NCI-H1436 treated with DMSO at 0.1 percent for 48 hours (cell line): ENCODE measurements at places on chromosomes 13 and 19.

GRCh38 chr19:35352448-35353304 lies 5.0 kb downstream of the FFAR1 start:
- DNase-seq: peak; percentile 22

- no peak for DNase-seq
Observed at GRCh38 chr19:611481-611868, 21.8 kb downstream of the HCN2 start.

GRCh38 chr13:110746438-110746837 lies 32.9 kb downstream of the ING1 start:
- DNase-seq: no peak

- DNase-seq: no peak
Observed at GRCh38 chr13:64819081-64819480, 2411.1 kb downstream of the PCDH9 start.

DNA sequence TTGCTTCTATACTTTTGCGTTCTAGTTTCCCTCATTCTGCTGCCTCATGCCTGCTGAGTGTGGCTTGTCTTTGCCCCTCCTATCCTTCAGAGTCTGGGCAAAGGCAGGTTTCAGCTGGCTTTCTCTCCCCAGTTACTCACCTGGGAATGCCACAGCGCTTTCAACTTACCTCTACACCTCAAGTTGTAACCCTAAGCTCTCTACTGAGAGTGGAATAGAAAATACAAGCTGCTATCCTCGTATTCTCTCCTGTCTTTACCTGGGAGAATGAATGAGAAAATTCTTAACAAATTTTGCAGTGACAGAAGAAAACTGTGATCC lies 316.3 kb upstream of the KLF12 start:
- DNase-seq: no peak

- DNase-seq: no peak
Observed at GRCh38 chr19:19777692-19778091, 43.9 kb downstream of the ZNF506 start.

- no peak for DNase-seq
Observed at GRCh38 chr19:49637821-49638738, 1.9 kb downstream of the RRAS start.

DNA sequence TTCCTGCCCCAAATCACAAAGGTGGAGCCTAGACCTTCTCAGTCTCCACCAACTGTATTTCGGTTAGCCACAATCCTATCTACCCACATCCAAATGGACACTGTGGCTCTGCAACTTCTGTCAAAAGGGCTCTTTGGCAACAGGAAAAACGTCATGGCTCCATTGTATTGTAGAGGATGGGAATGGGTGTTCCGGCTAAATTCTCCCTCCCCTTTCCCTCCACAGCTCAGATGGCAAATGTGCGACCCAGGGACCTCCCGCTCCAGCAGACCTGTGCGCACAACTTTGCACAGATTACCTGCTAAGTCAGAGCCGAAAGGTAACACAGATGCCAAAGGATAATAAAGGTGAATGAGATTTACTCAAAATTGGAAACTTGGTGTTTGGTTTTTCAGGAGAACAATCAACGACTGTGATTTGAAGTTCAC lies 968 bp upstream of the KL start:
- DNase-seq: no peak

DNA sequence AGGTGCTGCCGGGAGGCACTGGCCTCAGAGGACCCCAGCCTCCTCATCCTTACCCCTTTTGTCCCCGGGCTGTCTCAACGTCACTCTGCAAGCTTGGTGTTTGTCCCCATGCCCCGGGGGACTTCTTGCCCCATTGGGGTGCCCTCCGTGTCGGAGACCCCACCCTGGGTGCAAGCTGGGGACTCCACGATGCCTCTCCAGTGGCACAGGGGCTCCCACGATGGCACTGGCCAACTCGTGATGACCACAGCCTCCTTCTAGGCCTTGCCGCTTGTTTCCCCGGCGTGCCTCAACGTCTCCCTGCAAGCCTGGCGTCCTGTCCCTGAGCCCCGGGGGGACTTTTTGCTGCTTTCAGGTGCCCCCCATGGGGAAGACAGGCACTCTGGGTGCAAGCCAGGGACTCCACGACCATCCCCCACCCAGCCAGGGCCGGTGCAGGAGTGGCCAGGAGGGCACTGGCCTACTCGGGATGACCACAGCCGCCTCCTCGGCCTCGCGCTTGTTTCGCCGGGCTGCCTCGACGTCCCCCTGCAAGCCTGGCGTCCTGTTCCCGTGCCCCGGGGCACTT lies 237.0 kb downstream of the TUBA3C start:
- no peak for DNase-seq

- DNase-seq: no peak
Observed at GRCh38 chr13:74681891-74682290, 547.7 kb upstream of the KLF12 start.

- no peak for DNase-seq
Observed at GRCh38 chr13:63161219-63161618, 1745.6 kb upstream of the PCDH20 start.

- DNase-seq: no peak
Observed at GRCh38 chr19:57075125-57075524, 44.7 kb upstream of the USP29 start.

DNA sequence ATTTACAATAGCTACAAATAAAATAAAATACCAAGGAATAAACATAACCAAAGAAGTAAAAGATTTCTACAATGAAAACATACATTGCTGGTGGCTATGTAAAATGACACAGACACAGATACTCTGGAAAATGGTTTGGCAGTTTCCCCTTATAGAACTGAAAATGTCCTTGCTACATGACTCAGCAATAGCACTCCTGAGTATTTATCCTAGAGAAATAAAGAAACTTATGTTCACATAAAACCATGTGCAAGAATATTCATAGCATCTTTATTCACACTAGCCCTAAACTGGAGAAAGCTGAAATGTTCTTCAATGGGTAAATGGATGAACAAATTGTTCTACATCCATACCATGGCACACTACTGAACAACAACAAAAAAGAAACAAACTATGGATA lies 100.2 kb upstream of the RFC3 start:
- no peak for DNase-seq

DNA sequence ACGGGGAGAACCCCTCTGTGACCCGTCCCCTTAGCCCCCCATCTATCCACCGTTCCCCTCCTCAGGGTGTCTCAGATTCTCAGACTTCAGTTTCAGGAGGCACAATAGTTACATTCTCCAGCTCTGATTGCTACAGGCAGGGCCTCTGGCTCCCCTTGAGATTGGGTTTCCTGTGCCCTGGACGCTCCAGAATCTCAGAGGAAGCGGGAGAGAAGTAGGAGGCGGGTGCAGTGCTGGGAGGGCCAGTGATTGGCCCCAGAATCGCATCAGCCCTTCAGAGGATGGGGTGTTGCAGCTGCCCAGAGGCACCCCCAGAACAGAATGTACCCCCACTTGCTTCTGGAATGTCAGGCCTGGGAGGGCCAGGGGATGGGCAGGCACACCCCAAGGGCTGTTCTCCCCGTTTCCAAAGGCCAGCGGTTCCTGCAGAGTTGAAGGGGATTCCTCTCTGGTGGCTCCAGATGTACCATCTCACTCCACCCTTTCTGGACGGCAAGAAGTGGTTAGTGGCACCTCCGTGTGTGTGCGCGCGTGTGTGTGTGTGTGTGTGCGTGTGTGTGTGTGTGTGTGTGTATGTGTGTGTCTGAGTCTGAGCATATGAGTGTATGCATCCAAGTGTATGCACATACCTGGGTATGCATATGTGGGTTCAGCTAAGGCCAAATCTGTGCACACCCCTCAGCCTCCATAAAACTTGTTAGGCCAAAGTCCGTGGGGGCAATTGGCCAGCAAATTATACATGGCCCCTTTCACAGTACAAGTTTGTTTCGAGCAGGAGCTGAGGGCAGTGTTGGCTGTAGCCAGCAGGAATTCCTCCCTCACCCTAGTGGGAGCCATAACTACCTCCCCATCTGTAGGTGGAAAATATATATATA lies 35.5 kb downstream of the LYL1 start:
- DNase-seq: no peak

- DNase-seq: peak; percentile 41
Observed at GRCh38 chr19:6739390-6739882, at the start of gene TRIP10. TRIP10 (plus strand) TSS chr19:6739680; CDS start chr19:6739762, 82 bp downstream.

DNA sequence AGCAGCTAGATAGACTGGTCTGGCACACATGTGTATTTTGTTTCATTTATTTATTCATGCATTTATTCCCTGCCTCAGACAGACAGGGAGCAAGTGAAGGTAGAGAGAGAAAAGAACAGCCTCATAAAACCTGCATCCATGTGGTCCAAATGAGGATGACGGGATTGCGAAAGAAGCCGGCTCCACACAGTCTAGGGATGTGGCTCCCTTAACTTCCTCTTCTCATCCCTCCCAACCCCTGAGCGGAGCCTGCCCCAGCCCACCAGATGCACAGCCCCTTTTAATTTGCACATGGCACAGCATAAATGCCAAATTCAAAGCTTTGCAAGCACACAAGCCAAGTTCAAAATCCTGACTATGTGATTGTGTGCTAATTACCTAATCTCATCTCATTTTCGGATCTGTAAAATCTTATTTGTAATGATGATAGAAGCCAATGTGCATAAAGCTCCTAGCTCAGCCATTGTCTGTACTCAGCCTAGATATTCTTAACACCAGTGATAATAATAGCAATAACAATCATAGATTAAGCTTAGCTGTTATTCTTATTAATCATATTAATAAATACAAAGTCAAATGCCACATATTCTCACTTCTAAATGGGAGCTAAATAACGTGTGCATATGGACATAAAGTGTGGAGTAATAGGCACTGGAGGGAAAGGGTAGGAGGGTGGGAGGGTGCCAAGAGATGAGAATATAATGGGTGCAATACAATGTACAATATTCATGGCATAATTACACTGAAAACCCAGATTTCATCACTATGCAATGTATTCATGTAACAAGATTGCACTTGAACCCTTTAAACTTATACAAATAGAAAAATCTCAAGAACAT lies 156.3 kb downstream of the DCT start:
- DNase-seq: no peak

GRCh38 chr19:2042485-2043250 lies 8.4 kb downstream of the MKNK2 start:
- no peak for DNase-seq

- DNase-seq: peak; percentile 2
Observed at GRCh38 chr13:38686577-38687245, at the start of gene FREM2. FREM2 (plus strand) TSS chr13:38687077; CDS start chr13:38687345, 268 bp downstream.

DNA sequence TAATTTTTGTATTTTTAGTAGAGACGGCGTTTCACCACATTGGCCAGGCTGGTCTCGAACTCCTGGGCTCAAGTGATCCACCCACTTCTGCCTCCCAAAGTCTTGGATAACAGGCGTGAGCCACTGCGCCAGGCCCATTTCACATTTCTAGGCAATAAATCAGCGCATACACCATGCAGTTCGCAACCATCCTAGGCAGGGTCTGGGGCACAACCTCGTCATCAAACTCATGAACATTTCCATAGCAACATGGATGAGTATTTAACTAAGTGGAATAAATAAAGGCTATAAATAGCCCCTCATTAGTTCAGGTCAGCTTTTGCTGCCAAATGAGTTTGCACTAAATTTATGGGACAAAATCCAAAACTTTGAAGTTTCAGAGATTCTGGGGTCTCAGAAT lies 8.2 kb downstream of the MEIS3 start:
- DNase-seq: no peak

DNA sequence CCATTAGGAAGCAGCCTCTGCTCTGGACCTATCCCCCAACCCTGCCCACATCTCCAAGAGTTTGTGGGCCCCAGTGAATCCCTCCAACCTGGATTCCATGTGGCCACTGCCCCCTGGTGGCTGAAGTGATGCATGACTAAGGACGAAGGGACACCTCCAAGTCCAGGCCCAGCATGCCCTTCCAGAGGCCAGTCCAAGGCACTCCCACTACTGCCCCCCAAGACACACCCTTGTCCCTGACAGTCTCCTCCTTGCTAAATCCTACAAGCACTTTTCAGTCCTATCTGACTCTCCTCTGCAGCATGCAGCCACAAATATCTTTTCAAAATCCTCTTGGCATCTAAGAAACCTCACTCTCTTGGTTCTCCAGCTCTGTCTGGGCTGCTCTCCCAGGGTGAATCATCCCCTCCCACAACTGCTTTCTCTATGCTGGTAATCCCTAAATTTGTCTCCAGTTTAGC lies 33.0 kb downstream of the DEDD2 start:
- no peak for DNase-seq

GRCh38 chr19:5825178-5825577 lies 14.3 kb downstream of the FUT6 start:
- DNase-seq: no peak

GRCh38 chr19:1283917-1284292 lies 1.8 kb upstream of the EFNA2 start:
- no peak for DNase-seq

GRCh38 chr13:72403396-72404010 lies 323.9 kb downstream of the MZT1 start:
- DNase-seq: no peak

DNA sequence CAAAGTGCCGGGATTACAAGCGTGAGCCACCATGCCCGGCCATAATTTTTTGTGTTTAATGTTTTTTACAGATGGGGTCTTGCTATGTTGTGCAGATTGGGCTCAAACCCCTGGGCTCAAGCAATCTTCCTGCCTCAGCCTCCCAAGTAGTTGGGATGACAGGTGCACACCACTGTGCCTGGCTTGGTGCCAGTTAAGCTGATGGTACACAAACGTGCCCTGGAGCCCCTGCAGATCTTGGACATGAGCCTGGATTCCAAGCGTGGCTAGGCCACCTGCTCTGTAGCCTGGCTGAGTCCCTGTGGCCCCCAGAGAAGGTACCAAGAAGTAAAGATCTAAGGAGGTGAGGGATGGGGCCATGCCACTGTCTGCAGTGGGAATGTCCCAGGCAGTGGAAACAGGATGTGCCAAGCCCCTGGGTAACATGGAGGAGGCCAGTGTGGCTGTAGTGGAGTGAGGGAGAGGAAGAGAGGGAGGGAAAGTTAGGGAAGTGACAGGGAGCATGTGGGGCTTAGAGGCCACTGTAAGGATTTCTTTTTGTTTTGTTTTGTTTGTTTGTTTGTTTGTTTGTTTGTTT lies 7.0 kb downstream of the PRODH2 start:
- DNase-seq: no peak

DNA sequence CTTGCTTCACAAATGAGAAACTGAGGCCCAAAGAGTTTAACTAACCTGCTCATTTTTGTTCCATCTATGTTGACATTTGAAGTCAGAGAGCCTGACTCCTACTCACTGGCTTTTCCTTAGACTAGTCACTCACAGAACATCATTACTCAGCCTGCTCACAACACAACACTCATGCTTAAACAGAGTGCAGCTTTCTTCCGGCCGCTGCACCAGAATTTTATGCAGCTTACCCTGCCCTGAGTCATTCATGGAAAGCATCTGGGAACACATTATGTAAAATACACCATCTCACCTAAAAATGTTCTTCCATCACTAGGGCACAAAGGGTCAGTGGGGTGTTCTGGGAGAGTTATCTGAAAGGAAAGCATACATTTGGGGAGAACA lies 303.4 kb downstream of the SPRY2 start:
- no peak for DNase-seq

- DNase-seq: no peak
Observed at GRCh38 chr13:60755380-60756163, 358.6 kb downstream of the TDRD3 start.

GRCh38 chr13:23996456-23996855 lies 99.2 kb upstream of the C1QTNF9B start:
- no peak for DNase-seq

GRCh38 chr13:93746589-93746988 lies 520.0 kb downstream of the GPC6 start:
- DNase-seq: no peak
